Peyer's patch (tissue), 4 donors: ENCODE measurements at places on chromosomes 3 and 15.

- DNase-seq: no peak
Observed at GRCh38 chr15:100516643-100517512, 11.9 kb downstream of the CERS3 start.

- DNase-seq: no peak
Observed at GRCh38 chr3:3783210-3783609, 16.0 kb upstream of the LRRN1 start.

DNA sequence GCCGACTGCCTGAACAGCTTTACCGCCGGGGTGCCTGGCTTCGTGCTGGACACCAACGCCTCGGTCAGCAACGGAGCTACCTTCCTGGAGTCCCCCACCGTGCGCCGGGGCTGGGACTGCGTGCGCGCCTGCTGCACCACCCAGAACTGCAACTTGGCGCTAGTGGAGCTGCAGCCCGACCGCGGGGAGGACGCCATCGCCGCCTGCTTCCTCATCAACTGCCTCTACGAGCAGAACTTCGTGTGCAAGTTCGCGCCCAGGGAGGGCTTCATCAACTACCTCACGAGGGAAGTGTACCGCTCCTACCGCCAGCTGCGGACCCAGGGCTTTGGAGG is 815 bp downstream of the SPINT1 start:
- DNase-seq: peak; percentile 31

DNA sequence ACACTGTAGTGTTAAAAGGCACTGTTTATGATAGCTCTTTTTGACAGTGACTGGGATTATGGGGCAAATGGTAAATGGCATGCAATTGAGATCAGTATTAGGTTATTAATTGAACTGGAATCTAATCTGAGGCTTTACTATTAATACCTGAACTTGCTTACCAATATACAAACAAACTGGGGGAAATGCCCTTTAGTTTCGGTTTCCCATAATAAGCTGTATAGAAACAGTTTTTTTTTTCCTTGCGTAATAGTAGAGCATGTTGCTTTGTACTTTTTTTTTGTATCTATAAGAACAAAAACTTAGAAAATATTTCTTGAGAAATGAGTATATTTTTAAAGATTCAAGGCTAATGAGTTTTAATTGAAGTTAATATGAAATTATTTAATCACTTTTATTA is 95.0 kb downstream of the FNDC3B start:
- DNase-seq: no peak

DNA sequence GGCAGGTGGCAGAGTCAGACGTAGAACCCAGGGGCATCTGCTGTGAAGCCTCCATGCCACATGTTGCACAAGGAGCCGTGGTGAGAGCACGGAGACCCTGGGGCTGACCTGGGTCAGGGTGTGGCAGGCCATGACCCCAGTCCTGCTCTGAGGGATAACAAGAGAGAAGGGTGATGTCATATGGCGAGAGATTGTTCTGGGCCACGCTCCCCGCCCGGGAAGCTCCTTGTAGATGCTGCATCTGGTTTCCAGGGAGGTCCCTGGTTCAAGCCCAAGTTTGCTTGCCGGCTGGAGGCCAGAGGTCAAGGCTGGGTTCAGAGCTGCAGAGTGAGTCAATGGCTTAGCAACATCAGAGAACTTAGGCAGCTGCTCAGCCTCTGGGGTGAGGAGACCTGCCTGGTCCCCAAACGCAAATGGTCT is 17.3 kb downstream of the FGD5 start:
- peak; percentile 66 for DNase-seq

DNA sequence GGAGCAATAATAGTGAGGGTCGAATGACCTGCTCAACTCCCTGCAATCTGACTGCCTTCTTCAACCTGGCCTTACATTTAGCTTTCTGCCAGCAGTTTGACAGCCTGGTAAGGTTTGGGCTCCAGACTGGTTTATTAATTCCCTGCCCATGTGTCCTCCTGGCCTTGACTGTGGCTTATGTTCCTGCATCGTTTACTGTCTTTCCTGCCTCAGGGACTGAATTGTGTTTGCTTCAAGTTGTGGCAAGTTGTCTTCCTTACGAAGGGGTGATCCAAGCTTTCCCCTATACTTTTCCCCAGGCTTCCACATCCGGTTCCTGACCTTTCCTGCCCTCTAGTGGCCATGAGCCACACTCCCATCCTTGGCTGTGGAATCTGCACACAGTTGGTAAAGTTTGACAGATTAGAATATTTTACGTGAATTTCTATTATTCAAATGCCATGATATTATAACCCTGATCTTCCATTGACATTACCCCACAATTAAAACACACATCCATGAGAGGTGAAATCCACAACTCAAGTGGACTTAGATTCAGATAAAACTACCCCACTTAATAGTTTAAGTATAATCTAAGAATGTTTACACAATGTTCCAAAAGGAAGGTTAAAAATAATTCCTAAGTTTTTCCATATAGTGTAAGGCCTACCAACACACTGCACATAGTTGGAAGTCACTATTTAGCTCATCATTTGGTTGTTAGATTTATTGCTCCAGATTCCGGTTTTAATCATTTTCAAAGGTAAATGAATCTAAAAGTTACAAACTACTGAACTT is 95.7 kb downstream of the NEDD4 start:
- DNase-seq: peak; percentile 64

DNA sequence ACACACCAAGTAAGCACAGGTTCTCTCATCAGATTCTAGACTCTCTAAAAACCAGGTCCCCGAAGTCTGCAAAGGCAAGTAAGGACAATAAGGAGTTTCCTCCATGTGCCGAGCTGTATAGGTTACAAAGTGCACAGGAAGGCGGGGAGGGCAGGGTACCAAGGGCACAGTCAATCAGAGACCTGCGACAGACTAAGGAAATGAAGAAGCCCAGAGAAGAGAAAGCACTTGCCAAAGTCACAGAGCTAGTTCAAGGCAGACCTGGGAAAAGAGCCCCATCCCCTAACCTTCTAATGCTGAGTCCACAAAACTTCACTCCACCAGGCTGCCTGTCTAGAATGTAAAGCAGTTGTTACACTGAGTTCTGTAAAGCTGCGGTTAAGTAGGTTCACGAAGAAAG is 1.7 kb downstream of the SEC13 start:
- DNase-seq: peak; percentile 74

- no peak for DNase-seq
Observed at GRCh38 chr3:13772321-13772745, 107.5 kb downstream of the WNT7A start.

DNA sequence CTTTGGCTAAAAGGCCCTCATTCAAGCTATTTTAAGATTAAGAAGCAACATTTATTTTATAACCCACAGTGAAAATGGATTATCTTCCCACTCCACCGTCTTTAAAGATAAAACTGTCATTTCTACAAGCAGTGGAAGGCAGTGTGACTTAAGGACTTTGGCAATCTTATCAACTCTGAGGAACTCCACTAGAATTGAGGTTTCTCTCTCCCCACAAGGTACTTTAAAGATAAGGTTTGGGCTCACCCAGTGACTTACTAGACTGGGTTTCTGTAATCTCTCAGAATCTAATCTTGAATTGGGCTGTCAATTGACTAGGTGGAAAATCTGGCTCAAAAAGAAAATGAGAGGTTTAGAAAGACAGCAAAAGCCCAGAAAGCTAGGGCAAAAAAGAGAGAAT is 21.7 kb downstream of the ZNF385D start:
- DNase-seq: no peak

GRCh38 chr3:97504463-97504862 is 260.1 kb upstream of the ARL6 start:
- DNase-seq: no peak

GRCh38 chr3:178536211-178537079 is at the start of gene KCNMB2:
Gene KCNMB2 (plus strand): TSS chr3:178536436.
- DNase-seq: no peak

GRCh38 chr15:27082526-27082925 is 111.5 kb downstream of the GABRG3 start:
- no peak for DNase-seq

DNA sequence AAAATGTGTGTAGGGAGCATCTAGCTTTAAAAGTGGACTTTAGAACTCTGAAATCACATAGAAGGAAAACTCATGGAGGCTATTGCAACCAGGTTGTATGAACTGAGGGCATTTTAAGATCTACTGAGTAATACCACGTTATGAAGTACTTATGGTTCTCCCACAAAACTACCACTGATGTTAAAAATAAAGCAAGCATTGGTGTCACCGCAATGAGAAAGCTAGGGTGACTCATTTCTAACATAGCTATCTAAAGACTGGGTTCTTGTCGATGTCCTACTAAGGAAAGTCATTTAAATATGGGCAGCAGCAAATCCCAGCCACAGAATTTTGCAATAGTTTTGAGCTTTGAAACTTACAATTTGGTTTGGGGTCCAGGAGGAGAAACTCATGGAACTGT is 584.8 kb downstream of the DIPK2A start:
- DNase-seq: no peak

GRCh38 chr3:105414841-105415240 is 48.1 kb downstream of the ALCAM start:
- no peak for DNase-seq

GRCh38 chr15:93671387-93671943 is 559.9 kb upstream of the MCTP2 start:
- DNase-seq: no peak

DNA sequence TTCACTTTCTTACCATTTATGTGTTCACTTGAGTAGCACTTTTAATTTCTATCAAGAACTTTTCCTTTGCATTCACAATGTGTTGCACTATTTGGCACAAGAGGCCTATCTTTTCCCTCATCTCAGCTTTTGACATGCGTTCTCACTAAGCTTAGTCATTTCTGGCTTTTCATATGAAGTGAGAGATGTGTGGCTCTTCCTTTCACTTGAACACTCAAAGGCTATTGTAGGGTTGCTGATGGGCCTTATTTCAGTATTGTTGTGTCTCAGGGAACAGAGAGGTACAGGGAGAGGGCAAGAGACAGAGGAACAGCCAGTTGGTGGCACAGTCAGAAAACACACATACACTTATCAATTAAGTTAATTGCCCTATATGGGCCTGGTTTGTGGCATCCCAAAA is 127.4 kb upstream of the MLF1 start:
- no peak for DNase-seq

GRCh38 chr3:142896996-142897395 is 8.1 kb upstream of the PCOLCE2 start:
- no peak for DNase-seq

- no peak for DNase-seq
Observed at GRCh38 chr3:46242120-46242519, at the start of gene CCR3. Gene CCR3 (plus strand): TSS chr3:46242460. CDS start chr3:46265159, 22,699 bp downstream.

GRCh38 chr3:132432639-132433038 is 15.3 kb downstream of the DNAJC13 start:
- DNase-seq: no peak

DNA sequence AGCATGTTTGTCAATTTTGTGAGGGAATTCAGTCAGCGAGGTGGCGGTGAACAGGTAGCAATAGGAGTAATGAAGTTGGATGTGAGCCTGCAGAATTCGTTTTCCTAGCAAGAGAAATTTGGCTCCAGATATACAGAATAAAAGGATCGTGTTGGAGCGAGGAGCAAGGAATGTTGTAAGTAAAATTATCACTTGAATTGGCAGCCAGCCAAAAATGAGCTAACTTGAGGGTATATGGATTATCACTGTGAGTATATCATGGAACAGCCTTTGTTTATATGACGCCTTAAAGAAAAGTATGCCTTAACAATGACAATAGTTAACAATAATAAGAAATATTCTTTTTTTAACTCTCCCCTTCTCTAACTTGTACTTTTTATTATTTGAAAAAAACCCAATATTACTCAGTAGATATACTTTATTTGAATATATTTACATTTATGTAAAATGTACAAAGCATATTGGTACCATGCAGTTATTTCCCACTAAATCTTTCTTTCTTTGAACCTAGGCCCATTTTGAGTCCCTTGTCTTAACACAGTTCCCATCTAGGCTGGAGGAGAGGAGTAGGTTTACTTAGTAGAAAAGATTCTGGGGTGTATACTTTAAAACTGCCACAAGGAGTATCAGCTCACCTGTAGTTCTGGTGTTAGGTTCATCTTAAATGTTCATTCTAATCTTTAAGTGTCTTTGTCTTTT is 29.3 kb downstream of the EPHA6 start:
- DNase-seq: no peak

DNA sequence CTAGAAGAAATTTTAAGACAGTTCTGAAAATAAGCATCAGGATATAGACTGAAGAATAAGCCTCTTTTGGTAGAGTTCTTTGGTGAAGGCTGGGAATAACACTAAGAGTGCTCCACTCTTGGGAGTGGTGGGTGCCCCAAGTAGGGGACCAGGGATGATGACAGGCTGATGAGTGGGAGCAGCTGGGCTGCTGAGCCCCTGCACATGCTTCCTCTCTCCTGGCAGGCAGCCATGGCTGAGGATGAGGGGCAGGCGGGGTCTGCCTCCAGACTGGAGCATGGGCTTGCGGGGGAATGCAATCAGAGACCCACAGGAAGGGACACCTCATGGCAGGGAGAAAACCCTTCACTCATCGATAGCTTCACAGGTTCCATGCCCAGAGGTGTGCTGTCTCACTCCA is 72.6 kb upstream of the RORA start:
- DNase-seq: no peak

DNA sequence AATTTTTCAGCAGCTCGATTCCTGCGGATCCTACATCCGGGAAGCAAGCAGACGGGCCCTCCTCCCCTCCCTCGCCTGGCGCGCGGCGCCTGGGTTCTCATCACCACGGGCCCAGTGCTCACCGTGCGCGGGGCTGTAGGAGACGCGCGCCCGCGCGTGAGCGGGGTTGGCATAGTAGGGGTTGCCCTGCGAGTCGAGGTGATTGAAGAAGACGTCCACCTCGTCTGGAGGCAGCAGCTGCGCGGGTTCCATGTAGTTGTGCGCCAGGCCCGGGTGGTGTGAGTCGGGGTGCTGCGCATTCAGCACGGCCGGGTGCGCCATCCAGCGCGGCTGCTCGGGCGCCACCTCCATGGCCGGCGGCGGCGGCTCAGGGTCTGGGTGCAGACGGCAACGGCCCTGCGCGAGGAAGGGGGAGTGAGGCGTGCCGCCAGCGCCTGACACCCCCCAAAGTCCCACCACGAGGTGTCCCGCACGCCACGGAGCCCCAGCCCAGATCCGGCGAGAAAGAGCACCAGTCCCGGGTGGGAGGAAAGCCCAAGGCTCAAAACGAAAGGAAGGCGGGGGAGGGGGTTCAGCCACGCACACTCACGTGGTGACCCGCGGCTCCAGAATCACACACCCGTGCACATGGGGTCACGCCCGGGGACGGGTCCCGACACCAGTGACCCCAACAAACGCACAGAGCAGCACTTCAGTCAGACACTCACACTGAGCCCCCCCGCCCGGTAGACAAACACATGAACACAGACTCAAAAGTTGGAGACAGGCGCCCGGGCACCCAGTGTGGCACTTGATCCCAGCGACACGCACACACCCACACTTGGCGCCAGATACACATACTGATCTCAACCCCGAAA is 6.1 kb downstream of the GATA2 start:
- DNase-seq: no peak

- DNase-seq: no peak
Observed at GRCh38 chr3:151609491-151609890, 124.2 kb upstream of the AADACL2 start.
